Activated CD8-positive, alpha-beta memory T cell treated with anti-CD3 and anti-CD28 coated beads for 4 hours (primary cell): ENCODE measurements at places on chromosomes 1 and 21.

DNA sequence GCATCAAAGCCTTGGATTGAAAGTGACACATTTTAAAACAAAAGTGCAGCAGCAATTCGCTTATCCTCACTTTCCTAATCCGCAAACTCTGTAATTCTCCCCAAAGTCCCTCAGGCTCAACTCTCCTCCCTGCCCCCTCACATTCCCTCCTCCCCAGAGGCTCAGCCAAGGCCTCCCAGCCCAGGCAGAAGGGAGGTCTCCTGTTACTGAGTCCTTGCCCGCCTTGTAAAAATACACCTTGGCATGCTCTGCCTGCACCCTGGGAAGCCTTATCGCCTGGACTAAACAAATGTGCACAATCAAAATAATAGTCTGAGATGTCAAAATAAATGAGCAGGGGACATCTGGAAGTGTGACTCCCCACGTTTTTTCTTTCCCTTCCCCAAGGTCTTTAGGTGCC is 109.7 kb downstream of the PLXNA2 start:
- no peak for DNase-seq

DNA sequence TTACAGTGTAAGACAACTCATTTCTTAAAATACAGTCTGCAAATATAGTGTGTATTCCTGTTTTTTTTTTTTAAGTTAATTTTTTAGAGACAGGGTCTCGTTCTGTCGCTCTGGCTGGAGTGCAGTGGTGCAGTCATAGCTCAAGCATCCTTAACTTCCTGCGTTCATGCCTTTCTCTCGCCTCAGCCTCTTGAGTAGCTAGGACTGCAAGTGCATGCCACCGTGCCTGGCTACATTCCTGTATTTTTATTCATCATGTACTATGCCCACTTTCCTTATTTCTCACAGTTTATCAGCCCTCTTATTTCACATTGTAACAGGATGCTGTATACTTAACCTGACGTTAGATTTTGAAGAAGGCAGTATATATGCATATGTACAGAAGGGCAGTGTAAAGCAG is 26.7 kb downstream of the MIER1 start:
- no peak for DNase-seq

- DNase-seq, result no peak
These were observed 235.2 kb upstream of the RAB4A start for GRCh38 chr1:229035748-229036082.

- no peak for DNase-seq
These were observed 261 bp upstream of the DPM3 start for GRCh38 chr1:155140630-155140953.

DNA sequence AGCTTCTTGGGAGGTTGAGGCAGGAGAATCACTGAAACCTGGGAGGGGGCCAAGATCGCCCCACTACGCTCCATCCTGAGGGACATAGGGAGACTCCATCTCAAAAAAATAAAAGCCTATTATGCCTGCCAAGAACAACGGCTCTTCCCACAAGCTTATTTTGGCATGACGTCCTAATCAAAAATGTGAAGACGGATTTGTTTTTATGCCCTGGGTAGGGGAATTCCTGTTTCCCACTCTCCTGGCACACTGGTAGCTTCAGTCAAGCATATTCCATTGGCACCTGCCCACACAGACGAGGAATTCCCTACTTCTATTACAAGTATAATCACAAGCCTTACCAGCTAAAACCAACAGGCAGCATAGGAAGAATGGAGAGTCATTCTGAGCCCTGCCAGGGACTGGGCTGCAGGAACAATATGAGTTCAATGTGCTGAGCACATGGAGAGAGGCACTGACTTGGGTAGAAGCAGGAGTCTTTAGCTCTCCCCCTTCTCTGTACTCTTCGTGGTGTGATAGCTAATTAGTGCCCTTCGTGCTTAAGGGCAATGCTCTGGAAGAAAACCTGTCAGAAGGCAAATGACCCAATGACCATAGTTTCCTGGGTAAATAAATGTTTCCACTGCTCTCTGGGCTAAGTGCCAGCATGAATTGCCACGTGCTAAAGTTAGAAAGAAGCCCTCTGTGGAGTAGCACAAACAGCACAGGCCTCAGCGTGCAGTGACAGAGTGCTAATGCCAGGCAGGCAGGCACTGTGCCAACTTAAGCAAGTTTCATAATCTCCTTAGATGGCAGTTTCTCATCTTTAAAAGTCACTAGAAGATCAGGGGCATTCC is 16.8 kb downstream of the TNFSF4 start:
- DNase-seq, result no peak

DNA sequence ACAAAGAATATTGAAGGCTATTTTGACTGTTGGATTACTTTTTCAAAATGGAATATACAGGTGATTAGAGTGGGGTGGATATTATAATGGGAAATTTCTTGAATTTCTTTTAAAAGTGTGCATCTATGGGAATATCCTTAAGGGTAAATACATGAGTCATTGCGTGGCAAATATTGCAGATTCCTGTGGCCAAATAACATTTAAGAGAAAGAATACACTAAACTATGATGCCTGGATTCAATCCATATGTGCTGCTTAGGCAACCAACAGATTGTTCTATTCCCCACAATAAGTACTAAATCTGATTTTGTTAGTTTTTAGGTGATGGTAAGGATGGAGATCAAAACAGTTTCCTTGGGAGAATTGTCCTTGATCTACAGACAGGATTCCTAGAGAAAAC is 119.5 kb downstream of the HMCN1 start:
- DNase-seq, result no peak

DNA sequence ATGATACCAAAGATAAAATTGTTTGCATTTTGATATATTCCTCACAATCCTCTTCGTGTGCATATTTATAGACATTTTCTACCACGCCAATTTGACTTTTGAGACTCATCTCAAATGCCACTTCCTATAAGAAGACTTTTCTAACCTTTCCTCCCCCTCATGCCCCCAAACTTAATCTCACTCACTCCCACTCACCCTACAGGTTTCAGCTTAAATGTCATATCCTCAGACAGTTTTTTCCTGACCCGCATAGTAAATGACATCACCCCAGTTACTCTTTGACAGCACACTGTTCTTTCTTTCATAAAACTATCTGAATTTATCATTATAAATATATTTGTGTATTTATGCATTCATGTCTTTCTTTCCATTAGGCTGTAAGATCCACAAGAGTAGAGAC is 29.6 kb upstream of the RGS8 start:
- no peak for DNase-seq

DNA sequence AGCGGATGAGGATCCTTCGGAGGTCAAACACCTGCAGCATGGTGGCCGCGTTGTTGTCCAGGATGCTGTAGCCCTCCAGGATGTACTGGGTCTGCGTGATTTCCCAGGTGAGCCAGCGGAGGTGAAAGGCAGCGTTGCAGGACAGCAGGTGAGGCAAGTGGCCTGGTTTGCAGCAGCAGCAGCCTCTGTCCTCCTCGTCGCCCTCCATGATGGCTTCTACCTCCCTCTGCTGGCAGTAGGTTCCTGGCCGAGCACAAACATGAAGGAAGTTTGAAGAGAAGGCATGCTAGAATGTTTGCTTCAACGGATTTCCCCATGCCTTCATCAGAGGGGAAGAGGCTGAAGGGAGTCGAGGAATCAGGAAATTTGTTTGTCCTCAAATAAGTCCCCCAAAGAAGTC is 74.7 kb downstream of the NTPCR start:
- no peak for DNase-seq

DNA sequence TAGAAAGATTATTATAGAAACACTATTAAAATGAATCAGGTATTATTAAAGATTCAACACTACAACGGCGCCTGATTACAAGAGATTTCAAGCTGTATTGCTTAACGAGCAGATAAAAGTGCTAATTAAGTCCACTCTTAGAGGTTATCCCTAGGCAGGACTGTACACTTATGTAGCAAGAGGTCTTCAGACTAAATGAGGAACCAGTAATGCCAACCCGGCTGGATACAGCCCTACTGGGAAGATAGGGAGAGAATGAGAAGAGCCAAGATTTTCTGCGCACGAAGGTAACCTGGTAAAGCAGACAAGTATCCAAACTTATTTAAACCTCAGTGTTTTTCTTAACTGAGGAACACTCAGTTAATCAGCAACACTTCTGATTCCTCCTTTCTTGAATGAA is 115.7 kb upstream of the HIVEP3 start:
- DNase-seq, result no peak

GRCh38 chr1:44661781-44662682 is 12.2 kb downstream of the TMEM53 start:
- no peak for DNase-seq

DNA sequence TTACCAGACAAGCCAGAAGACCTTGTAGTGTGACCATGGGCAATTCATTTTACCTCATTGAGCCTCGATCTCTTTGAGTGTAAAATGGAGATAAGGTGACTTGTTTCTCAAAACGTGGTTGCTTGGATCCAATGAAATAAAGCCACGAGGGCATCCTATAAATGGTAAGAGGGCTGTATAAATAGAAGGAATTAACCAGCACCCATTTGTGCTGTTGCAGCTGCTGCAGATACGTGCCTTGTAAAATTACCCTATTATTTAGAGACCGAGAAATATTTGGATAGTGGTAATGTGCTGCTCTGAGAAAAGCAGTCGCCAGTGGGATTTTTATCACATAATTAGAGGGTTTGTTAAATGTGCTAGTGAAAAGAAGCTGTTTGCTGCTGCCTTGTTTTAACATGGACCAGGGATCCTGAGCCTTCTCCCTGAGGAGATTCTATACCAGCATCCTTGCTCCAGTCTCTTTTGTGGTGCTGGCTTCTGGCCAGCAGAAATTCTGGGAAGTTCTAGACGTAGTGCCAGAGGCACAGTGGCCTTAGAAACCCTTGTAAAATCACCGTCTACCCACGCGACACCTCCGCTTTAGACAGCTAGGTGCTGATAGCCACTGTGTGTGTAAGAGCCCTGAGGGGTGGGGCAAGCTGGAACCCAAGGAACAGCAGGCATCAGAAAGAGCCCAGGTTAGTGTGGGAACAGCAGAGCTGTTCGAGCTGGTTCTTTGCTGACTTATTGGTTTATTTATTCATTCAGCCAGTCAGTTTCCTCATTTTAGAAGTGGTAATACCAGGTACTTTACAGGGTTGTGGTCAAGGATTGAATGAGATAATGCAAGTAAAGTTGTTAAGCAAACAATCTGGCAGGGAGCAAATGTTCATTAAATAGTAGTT is 137.5 kb downstream of the NOS1AP start:
- no peak for DNase-seq

- no peak for DNase-seq
These were observed 2.0 kb downstream of the CAPN9 start for GRCh38 chr1:230749150-230749549.
